Nucleus accumbens (tissue), 56 donors: ENCODE measurements at places on chromosomes 6 and 20.

DNA sequence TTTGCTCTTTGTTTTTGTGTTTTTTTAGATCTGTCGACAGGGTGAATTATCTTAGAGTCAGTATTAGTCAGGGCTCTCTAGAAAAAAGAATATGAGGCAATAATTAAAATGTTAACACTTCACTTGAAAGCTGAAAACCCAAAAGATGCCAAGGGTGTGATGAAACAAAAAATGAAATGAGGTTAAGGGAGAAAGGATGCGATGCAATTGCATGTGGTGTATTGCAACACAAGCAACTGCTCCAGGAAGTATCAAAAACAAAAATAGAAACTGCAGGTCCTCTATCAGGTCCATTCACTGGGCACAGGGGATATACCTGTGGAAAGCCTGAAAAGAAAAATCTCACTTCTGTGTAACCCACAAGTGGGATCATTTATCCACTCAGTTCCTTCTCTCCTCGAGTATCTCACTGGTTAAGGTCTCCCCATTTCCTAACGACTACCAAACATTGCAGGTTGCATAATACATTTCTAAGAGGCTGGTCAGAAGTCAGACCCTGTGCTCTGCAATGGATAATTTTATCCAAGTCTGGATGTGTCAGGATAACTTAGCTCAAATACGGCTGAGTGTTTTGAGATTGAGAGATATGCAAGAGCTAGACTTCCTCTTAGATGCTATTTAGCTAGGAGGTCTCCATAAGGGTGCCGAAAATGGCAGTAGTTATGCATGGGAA lies 257.7 kb upstream of the GJE1 start:
- DNase-seq = no peak

- DNase-seq = no peak
Observed at GRCh38 chr6:140533526-140533925, 1159.1 kb upstream of the CITED2 start.

- DNase-seq = no peak
Observed at GRCh38 chr6:157219201-157220200, 103.8 kb downstream of the TMEM242 start.

GRCh38 chr6:39688494-39688893 lies 36.7 kb downstream of the KIF6 start:
- no peak for DNase-seq

GRCh38 chr6:18302561-18303439 lies 38.5 kb upstream of the DEK start:
- no peak for DNase-seq

GRCh38 chr6:38755207-38755606 lies 40.1 kb downstream of the DNAH8 start:
- DNase-seq = no peak

- DNase-seq = no peak
Observed at GRCh38 chr6:46016063-46016608, 476 bp upstream of the CLIC5 start.

- DNase-seq = no peak
Observed at GRCh38 chr6:107692351-107692750, 131.8 kb downstream of the SCML4 start.

- DNase-seq = no peak
Observed at GRCh38 chr20:58005581-58006345, 222.7 kb downstream of the ANKRD60 start.
